ENCODE measurements at places on chromosomes 13 and 19.

DNA sequence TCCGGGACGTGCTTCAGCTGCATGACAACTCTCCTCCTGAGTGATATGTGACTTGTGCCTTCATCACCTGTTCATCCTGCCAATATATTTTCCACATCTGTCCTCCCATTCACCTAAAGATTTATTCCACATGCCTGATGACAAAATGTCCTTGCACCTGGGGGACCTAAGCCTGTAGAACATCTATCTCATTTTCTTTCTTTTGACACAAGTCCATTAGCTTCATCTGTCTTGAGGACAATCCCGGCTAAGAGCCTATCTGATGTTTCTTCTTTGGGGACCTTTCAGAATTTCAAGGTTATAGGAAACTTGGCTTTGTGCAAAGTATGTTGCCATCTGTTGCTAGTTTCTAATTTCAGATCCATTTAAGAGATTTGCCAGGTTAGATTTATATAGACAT is 41.1 kb downstream of the ITGBL1 start:
- DNase-seq: no peak

DNA sequence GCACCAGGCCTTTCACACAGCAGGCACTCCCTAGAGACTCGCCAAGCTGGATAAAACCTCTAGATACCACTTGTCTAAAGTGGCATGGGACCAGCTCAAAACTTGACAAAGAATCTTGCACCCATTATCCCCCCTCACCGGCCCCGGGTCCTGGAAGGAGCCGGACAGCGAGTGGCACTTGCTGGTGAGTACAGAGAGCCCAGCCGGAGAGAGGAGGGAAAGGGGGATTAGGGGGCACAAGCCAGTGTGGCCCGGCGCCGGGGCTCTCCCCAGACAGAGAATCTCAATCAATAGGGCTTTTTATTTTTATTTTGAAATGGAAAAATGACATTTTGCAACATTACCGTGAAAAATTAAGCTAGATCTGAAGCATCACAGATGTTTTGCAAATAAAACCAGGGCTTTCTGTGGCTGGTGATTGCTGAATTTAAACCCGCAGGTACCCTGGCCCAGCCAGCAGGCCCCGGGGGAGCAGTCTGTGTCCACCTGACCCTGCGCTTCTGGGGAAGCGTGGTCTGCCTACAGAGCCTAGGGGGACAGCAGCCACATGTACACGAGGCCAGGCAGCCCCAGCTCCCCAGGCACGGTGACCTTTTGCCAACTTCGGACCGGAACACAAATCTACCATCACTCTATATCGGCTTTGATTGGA is 10.0 kb upstream of the VSTM2B start:
- DNase-seq: no peak

DNA sequence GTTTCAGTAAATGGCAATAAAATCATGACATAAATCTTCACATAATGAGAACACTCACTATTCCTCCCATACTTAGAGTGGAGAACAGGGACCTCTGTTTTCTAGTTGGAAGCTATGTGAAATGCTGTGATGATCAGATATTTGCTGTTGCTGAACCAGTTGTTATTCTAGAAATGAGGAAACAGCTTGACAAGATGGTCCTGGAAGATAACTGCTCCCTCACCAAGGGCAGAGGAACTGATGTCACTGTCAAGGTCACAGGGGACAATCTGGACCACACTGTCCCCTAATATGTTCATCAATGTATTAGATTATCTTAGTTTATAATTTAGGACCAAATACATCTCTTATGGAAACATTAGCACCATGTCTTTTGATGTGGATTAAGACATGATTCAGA is 1173.3 kb downstream of the PCDH17 start:
- DNase-seq: no peak

- DNase-seq: no peak
Measured at GRCh38 chr13:67318398-67318797, 88.3 kb upstream of the PCDH9 start.

GRCh38 chr19:50717891-50718254 is 1.7 kb downstream of the SHANK1 start:
- DNase-seq: no peak

- no peak for DNase-seq
Measured at GRCh38 chr13:44410328-44410859, 36.8 kb downstream of the SERP2 start.

GRCh38 chr13:99356012-99356261 is 48.7 kb upstream of the GPR183 start:
- no peak for DNase-seq

GRCh38 chr19:55269299-55269698 is 10.5 kb upstream of the PPP6R1 start:
- DNase-seq: no peak

- peak; percentile 83 for DNase-seq
Measured at GRCh38 chr19:55283548-55284377, at the start of gene BRSK1. Gene BRSK1 (plus strand): TSS chr19:55283997. CDS start chr19:55284443, 446 bp downstream.

DNA sequence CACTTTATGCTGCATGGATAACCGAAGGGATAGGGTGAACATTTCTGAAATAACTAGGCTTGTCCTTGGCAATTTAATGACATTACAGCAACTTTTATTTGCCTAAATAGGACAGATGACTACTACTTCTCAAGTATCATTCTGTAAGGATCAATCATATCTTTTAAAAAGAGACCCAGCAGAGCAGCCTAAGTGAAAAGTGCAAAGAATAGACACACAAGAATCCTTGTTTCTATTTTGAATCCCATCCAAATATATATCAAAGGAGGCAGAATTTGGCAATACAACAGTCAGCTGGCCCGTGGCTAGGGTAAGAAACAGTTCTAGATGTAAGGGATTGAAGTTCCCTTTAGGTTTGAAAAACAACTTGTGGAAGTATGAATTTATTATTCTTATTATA is 6.9 kb downstream of the THSD1 start:
- no peak for DNase-seq

- no peak for DNase-seq
Measured at GRCh38 chr19:49594993-49595818, 4.2 kb downstream of the PRR12 start.

- no peak for DNase-seq
Measured at GRCh38 chr19:38429055-38429810, 3.2 kb upstream of the RASGRP4 start.

- no peak for DNase-seq
Measured at GRCh38 chr19:52170304-52170703, 1.1 kb downstream of the ZNF836 start.

DNA sequence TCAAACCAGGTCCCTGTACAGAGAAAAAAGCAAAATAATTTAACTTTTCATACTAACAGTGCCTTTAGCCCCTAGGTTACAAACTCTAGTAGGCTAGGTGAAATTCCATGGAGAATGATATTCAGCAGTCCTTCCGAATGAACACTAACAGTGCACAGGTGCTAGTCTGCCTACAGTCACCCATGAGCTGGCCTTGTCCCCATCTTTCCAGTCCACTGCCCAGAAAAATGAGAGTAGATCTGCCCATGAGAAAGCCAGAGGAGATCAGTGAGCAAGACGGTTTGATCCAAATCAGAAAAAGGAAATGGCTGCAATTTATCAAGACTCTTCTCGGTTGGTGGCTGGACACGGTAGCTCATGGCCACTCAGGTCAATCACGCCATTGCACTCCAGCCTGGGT is 524.9 kb downstream of the FGF9 start:
- DNase-seq: no peak

- no peak for DNase-seq
Measured at GRCh38 chr13:38180126-38180525, 169.5 kb upstream of the UFM1 start.

- no peak for DNase-seq
Measured at GRCh38 chr13:113411216-113412023, 41.9 kb downstream of the ADPRHL1 start.

GRCh38 chr13:113365971-113366588 is 2.1 kb upstream of the GRTP1 start:
- DNase-seq: no peak

DNA sequence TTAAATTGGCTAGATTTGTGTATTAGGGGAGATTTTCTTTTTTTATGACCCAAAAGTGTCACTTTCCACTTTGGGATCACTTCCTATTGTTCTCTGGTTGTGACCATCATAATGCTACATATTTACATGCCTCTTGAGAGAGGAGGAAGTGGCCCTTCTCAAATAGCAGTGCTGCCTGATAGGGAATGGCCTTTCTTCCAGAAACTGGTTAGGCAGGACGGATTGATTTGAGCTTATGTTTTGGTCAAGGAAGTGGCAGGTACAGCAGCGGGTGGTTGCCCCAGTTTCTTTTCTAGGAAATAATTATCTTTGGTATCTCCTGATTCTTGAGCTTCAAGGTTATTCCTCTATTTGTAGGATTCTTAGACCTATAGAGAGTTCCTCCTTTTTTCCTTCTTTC is 21.9 kb upstream of the WTIP start:
- DNase-seq: no peak

- peak; percentile 58 for DNase-seq
Measured at GRCh38 chr13:20525144-20525600, 485 bp downstream of the CRYL1 start.

GRCh38 chr13:90535421-90535820 is 812.1 kb upstream of the MIR17HG start:
- no peak for DNase-seq

GRCh38 chr13:49220036-49220855 is at the start of gene MLNR:
Gene MLNR (plus strand): TSS chr13:49220338. CDS start chr13:49220338, 0 bp downstream.
- DNase-seq: no peak

All from midbrain (tissue), 1 donor.